Heart left ventricle (tissue), 16 donors: ENCODE measurements at places on chromosomes 2 and 18. TPM values are rescaled to one million over a fixed set of nuclear protein-coding genes. Genes with fewer than 3 reads are reported as not detected.

The PUM2 gene
- total RNA-seq = 58.5 TPM

The LAMA3 gene
- total RNA-seq = 3.3 TPM

The SERPINB3 gene
- not detected for total RNA-seq

The CAMKMT gene
- 3.3 TPM for total RNA-seq

The AP1S3 gene
- total RNA-seq = 0.35 TPM

The SFTPB gene
- not detected for total RNA-seq

The SUPT7L gene
- 25.9 TPM for total RNA-seq

The CHRNG gene
- total RNA-seq = not detected

The C1D gene
- total RNA-seq = 21.0 TPM

The POTEI gene
- not detected for total RNA-seq

The C2orf92 gene
- 3.2 TPM for total RNA-seq

The ZNF385B gene
- 1.6 TPM for total RNA-seq

The FBXO36 gene
- total RNA-seq = 0.69 TPM

The IMPA2 gene
- 18.1 TPM for total RNA-seq

The POTEJ gene
- not detected for total RNA-seq

The GREB1 gene
- 6.2 TPM for total RNA-seq

The HRH4 gene
- 0.16 TPM for total RNA-seq

The GAL3ST2 gene
- not detected for total RNA-seq

- no peak for DNase-seq
These were observed 141.0 kb downstream of the ARL4C start for GRCh38 chr2:234355808-234356365.

- no peak for DNase-seq
These were observed 46.6 kb downstream of the TAF1B start for GRCh38 chr2:9889812-9890261.

DNA sequence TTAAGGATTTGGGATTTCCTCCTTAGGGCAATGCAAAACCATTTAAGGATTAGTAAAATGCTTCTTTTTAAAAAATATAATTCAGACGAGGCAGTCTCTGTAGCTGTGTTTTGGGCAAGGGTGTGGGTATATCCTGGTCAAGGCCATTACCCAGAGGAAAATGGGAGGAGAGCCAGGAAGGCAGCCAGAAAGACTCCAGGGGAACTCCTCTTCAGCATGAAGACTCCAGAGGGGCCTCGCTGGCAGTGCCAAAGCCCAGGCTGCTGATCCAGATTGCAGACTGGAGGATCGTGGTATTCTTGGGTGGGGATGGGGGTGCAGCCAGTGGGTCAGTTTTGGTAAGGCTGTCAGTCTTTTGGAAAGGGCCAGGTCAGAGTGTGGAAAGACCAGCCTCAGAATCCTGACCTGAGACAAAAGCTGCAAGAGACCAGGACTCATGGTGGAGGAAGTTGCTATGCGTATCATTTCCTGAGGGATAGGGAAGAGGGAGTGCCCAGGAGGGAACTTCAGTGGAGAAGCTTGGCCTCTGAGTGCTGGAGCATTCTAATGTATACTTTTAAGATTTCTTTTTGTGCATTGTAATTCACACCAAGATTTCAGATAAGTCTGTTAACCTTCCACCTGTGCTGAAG, 20.9 kb upstream of the RAB11FIP5 start:
- DNase-seq = no peak

GRCh38 chr2:139083121-139083520, 302.9 kb upstream of the NXPH2 start:
- no peak for DNase-seq

- peak; percentile 80 for DNase-seq
These were observed at the start of gene LAMA3 for GRCh38 chr18:23689031-23689615. Gene LAMA3 (plus strand): TSS chr18:23689453. CDS start chr18:23689684, 231 bp downstream.

- no peak for DNase-seq
These were observed 112.1 kb upstream of the SIX2 start for GRCh38 chr2:45121236-45121927.

- no peak for DNase-seq
These were observed 39.4 kb upstream of the RND3 start for GRCh38 chr2:150526827-150527226.

GRCh38 chr18:4144201-4144600, 310.9 kb downstream of the DLGAP1 start:
- no peak for DNase-seq

DNA sequence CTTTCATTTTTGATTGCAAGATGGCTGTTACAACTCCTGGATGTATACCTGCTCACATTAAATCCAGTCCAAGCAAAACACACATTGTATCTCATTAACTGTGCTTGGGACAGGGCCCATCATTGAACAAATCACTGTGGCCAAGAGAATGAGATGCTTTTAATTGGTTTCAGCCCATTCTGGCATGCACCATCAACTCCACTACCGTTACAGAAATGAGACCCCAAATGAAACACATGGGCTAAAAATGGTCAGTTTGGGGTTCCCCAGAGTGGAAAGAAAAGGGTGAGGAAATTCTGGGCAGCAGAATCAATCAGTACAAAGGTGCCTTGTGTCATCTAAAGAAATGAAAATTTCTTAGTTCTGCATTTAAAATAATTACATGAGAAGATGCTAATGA, 52.7 kb downstream of the FAM171B start:
- no peak for DNase-seq

- no peak for DNase-seq
These were observed 20.3 kb downstream of the ATG4B start for GRCh38 chr2:241657786-241658254.

DNA sequence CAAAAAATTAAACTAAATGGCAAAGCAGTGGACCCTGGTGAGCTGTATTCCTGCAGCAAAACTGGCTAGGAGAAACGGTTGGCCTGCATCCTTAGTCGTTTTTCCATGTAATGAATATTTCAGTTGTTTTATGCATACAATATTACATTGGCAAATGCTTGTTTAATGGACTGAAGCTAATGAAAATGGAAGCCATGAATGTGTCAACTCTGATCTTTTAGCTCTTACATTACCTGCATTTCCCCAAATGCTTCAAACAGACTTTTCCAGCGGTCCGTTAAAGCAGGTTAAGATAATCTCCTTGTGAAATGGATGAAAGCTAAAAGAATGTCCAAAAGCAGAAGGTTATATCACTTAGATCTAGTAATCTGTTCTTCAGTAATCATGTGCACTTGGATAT, 686.3 kb upstream of the SETBP1 start:
- no peak for DNase-seq

- no peak for DNase-seq
These were observed 98.6 kb downstream of the NOL4 start for GRCh38 chr18:34126121-34126520.

DNA sequence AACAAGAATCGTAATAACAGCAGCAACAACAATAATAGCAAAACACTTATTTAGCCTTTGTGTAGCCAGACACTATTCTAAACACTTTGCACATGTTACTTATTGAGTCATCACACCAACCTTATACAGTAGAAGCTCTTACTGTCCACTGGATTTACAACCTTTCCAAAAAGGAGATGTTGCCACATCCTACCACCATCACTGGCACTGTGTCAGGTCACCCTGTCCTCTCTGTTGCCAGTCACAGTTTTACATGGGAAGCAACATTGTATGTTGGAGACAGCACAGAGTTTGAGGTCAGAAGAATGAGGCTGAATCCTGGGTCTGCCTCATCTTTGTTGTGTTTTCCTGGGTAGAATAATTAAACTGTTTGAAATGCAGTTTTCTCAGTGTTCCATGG, 201.4 kb upstream of the EPAS1 start:
- no peak for DNase-seq

DNA sequence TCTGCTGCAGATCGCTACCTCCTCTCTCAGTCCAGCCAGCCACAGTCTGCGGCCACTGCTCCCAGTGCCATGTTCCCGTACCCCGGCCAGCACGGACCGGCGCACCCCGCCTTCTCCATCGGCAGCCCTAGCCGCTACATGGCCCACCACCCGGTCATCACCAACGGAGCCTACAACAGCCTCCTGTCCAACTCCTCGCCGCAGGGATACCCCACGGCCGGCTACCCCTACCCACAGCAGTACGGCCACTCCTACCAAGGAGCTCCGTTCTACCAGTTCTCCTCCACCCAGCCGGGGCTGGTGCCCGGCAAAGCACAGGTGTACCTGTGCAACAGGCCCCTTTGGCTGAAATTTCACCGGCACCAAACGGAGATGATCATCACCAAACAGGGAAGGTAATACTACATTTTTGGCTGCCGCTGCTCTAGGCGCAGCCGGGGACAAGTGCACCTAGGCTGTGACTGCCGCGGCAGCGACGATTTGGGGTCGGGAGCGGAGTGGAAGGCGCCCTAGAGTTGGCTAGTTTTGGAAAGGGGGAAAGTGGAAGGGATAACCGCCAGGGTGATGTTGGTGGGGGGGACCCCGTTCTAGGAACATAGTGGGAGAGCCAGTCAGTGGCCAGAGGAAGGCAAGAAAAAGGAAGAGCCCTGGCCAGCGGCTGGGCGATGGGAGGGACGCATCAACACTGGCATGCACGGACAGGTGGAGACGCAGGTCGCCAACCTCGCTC, 776 bp downstream of the TBR1 start:
- no peak for DNase-seq

- DNase-seq = no peak
These were observed 58.2 kb downstream of the COPS8 start for GRCh38 chr2:237143676-237144440.

GRCh38 chr2:156486147-156486546, 50.0 kb downstream of the GPD2 start:
- DNase-seq = no peak

- DNase-seq = no peak
These were observed 54.3 kb upstream of the RGPD4 start for GRCh38 chr2:107772353-107772752.

- no peak for DNase-seq
These were observed 14.0 kb upstream of the ARID5A start for GRCh38 chr2:96522304-96523203.

DNA sequence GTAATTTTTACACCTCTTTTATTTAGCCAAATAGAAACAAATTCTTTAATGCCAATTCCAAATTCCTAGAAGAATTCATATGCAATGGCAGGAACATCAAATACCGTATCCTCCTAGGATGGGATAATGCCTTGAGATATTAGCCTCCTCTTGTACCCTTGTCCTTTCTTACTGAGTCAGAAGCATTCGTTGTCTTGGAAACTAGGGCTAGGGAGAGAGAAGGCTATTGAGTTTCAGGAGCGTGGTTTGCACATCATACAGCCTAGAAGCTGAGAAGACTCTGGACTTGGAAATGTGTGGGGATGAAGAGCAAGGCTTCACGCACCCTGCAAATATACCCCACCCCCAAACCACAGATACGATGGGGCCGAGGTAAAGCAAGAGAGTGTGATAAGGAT, 300.7 kb downstream of the SP3 start:
- DNase-seq = no peak

DNA sequence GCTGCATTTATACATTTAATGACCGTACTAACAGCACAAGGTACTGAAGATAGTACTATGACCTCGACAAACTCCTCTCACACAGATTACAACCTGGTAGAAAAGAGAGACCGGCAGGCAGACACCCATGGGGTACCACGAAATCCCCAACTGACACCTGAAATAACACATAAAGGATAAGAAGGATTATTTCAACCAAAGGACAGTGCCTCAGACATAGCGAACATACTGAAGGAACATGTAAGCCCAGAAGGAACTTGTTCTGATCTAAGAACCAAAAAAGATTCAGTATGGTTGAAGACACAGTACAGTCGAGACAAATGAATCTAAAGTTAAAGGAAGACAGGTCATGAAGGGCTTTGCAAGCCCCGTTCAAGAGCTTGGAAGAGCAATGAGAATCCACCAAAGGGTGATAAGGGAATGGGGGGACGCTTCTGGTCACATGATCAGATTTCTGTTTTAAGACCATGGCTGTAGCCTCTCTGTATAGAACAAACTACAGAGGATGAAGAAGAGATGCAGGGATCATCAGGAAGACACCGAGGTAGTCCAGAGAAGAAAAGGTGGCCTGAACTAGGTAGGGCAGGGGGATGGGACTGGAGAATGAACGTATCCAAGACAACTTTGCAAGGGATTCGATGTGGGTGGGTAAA, 902 bp downstream of the MCFD2 start:
- no peak for DNase-seq

DNA sequence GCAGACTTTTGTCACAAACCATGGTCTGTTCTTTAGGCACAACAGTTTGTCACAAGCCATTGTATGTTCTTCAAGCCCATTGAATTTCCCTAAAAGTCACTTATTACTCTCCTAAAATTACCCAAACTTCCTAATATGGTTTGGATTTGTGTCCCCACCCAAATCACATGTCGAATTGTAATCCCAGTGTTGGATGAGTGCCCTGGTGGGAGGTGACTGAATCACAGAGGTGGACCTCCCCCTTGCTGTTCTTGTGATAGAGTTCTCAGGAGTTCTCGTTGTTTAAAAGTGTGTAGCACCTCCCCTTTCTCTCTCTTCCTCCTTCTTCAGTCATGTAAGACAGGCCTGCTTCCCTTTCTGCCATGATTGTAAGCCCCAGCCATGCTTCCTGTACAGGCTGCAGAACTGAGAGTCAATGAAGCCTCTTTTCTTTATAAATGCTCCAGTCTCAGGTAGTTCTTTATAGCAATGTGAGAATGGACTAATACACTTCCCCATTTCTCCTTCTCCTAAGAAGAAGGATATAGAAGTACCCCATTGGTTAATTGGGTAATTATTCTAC, 11.2 kb upstream of the GYPC start:
- DNase-seq = no peak

- no peak for DNase-seq
These were observed 6.9 kb upstream of the NT5DC4 start for GRCh38 chr2:112713926-112714325.

DNA sequence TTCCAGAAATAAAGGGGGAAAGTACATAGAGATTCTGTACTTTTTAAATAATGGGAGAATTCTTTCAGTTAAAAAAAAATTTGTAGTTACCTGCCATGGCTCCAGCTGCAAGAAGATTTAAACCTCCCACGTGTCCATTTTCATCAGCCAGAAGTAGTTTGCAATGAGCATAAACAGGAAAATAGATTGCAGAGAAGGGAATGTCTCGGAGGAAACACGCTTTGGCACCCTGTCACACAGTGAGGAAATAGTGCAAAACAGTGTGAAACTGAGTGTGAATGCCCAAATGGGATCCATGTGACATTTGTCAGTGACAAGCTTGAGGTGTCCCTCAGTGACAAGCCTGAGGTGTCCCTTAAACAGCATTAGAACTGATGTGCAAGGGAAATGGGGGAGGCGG, 102.7 kb downstream of the SLC25A12 start:
- DNase-seq = no peak

GRCh38 chr2:231542136-231542535, 11.9 kb upstream of the NMUR1 start:
- DNase-seq = no peak

DNA sequence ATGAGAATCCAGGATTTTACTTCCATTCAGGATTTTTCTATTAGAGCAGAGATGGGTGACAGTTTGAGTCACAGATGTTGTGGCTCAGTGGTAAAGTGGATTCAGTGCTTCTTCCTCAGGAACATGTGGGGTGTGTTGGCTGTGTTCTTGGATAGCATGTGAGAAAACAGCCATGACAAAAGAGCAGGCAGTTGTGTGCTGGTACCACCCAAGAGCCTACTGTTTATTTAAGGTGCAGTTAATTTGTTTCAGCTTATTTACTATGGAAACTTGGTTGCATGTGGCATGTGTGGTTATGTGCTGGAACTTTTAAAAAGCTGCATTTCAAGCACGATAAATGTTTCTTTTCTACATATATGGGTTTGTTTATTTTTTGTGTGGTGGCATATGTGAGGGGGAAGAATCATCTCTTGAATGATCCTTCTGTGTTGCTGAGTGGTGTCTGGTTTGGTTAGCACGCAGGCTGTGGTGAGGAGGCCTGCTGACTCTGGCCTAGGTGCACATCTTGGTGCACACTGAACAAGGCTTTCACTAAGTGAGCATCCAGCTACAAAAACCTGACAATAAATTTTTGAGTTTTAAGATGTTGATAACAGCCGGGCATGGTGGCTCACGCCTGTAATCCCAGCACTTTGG, 67.3 kb downstream of the SPTBN1 start:
- DNase-seq = no peak

GRCh38 chr2:41723526-41723925, 324.3 kb upstream of the PKDCC start:
- no peak for DNase-seq
